ENCODE measurements at places on chromosomes 6 and 20.

GRCh38 chr6:21227486-21227885 is 366.1 kb upstream of the SOX4 start:
- DNase-seq = no peak

DNA sequence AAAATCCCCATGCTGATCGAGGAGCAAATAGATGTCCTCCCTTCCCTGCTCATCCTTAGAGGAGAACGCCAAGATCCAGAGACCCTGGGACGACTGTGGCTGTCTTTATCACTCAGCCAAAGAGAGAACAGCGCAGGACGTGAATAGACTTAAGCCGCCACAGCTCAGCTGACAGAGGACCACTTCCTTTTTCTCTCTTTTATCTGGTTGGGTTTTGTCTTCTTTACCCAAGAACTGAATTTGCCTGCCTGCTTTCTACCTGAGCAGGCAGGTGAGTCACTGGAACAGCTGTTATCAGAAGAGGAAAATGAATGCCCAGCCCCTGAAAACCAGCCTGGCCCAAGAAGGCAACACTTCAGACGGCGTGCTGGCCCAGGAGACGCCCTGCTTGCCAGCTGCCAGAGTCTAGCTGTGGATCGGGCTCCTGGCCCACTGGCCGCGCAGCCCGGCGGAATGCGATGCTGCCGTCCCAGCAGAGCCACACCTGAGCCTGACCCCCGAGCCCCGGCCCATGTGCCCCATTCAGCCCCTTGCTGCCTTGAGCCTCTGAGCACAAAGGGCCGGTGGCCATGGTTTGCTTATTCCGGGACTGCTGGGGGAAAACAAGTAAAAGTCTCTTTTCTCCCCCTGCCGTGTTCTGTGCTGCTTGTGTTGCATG is 82.1 kb downstream of the TCP11 start:
- DNase-seq = no peak

GRCh38 chr6:149681209-149681608 is 32.7 kb upstream of the KATNA1 start:
- no peak for DNase-seq

DNA sequence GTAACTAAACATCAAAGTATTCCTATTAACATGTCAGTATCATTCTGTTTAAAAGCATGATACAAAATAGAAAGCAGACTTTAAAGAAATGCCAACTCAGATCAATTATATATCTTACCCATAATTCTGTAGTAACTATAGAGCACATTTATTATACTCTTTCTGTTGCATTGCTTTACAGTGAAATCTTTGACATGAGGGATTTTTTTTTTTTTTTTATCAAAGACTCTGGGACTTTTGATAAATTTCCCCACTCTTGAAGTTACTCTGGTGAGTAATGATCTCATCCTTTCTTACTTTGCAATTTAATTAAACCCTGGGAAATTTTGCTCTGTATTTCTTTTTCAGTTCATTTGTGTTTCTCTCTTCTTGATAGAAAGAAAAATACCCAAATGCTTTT is 17.4 kb downstream of the ADGRF4 start:
- no peak for DNase-seq

GRCh38 chr6:145954985-145955384 is 9.2 kb downstream of the SHPRH start:
- no peak for DNase-seq

DNA sequence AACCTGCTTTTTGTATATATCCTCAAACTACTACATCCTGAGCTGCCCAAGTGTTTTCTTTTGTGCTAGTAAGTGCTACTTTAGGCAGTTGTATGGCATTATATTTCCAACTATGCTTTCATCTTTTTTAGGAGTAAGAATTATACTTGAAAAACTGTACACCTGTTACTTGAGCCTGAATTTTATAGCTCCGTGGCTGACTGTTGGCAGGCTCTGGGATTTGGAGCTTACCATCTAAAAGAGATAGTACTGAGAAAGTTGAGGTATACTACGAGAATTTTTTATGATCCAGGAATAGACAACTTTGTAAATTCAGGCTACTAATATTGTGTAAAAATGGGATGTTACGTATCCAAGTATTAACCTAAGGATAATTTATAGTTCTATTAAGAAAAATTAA is 32.4 kb downstream of the RNF217 start:
- DNase-seq = no peak

DNA sequence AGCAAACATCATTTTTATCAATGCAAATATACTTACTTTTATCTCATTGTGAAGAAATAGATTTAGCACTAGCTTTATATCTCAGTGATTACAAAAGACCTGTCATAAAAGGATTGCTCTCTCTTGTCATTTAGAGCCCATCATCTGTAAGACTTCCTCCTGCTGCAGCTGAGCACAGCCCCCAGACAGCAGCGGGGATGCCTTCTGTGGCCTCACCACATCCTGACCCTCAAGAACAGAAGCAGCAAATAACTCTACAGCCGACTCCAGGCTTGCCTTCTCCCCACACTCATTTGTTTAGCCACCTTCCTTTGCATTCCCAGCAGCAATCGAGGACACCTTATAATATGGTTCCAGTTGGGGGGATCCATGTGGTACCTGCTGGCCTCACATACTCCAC is 127.0 kb upstream of the EDN1 start:
- no peak for DNase-seq

- DNase-seq = peak; percentile 2
Measured at GRCh38 chr6:129929433-129929832, 68.3 kb upstream of the TMEM244 start.

- DNase-seq = no peak
Measured at GRCh38 chr20:46789339-46790028, 80.0 kb downstream of the SLC2A10 start.

DNA sequence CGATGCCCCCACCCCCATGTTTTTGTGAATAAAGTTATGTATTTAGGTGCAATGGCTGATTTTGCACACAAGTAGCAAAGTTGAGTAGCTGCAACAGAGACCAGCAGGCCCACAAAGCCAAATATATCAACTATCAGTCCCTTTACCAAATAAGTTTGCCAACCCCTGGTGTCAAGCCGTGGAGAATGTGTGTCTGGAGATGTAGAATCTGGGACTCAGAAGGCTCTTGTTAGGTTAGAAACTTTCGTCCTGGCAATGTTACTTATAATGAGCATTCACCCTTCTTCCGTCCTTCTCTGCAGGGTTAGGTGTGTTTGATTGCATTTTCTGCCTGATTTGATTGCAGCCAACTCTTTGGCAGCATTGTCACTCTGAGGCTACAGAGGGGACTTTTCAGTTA is 57.8 kb downstream of the ZNF217 start:
- no peak for DNase-seq

GRCh38 chr6:113672491-113673149 is 184.5 kb upstream of the MARCKS start:
- no peak for DNase-seq

DNA sequence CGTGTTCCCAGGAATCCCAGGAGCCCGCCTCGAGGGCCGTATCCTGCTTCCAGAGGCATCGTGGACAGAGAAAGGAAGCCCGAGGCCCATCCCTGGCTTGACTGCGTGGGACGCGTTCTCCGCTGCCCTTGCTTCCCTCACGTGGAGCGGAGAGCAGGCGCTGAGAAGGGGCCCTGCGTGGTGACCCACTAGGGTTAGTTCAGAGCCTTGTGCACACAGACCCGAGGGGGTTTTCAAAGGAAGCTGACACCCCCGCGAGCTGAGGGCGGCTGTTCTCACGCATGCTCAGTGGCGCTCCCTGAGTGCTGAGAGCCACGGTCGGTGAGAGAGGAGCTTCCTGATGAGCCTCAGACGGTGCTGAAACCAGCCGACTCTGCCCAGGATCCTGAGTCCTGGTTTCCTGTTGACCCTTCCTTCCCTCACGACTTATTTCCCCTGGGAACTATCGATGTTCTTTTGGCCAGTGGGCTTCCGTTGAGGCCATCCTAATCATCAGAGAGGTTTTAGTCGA is 28.9 kb upstream of the CCR6 start:
- no peak for DNase-seq

GRCh38 chr6:21539621-21540100 is 53.9 kb upstream of the SOX4 start:
- DNase-seq = no peak

DNA sequence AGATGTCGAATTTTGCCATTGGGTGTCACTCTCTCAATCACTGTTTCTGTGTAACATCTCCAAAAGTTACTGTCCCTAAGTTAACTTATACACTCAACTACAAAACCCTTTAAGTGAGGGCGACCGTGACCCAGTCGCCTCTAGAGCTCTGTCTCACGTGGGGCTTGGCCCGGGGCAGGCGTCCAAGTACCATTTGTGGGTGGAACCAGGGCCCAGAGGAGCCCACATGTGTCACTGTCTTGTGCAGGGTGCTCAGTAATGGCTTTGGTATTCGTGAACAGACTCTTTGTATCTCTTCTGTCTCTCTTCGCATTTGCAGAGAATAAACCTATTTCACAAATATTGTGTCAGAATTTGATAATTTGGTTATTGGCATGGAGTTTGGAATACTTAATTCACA is 109.9 kb upstream of the THBS2 start:
- no peak for DNase-seq

GRCh38 chr6:21208796-21209186 is 384.8 kb upstream of the SOX4 start:
- no peak for DNase-seq

GRCh38 chr6:138953451-138953850 is 34.6 kb downstream of the REPS1 start:
- no peak for DNase-seq

DNA sequence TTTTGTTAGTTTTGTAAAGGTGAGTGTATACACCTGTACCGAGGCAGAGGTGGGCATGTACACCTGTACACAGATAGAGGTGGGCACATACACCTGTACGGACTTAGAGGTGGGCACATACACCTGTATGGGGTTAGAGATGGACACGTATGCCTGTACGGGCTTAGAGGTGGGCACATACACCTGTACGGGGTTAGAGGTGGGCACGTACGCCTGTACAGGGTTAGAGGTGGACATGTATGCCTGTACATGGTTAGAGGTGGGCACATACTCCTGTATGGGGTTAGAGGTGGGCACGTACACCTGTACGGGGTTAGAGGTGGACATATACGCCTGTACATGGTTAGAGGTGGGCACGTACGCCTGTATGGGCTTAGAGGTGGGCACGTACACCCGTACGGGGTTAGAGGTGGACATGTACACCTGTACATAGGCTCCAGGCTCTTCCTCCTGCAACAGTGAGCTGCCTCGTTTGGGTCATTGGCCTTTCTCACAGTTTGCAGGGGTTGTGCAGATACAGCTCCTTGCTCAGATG is 63.7 kb downstream of the PHACTR3 start:
- DNase-seq = no peak
